ENCODE measurements at places on chromosomes 7 and 10. TPM values are rescaled to one million over a fixed set of nuclear protein-coding genes. Genes with fewer than 3 reads are reported as not detected.

DNA sequence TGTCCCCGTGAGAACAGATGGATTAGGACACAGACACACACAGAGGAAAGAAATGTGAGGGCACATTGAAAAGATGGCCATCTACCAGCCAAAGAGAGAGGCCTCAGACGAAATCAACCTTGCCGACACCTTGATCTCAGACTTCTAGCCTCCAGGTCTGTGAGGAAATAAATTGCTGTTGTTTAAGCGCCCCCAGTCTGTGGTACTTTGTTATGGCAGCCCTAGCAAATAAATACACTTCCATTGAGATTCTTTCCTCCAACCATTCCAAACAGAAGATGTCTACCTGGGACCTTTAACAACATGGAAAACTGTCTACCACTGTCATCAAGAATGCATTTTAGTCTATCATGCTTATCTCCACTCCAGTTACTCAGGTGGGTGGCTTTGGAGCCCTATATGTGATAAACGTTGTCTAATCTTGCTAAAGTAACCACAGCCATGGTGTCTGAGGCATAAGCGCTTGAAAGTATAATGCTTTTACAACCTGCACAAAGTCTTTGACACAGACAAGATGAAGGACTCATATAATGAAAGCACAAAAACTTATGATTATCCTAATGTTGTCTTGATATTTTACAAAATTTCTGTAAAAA lies 244.3 kb downstream of the MTERF1 start:
- DNase-seq: no peak

- DNase-seq: no peak
Observed at GRCh38 chr7:106070201-106070551, 41.9 kb downstream of the SYPL1 start.

DNA sequence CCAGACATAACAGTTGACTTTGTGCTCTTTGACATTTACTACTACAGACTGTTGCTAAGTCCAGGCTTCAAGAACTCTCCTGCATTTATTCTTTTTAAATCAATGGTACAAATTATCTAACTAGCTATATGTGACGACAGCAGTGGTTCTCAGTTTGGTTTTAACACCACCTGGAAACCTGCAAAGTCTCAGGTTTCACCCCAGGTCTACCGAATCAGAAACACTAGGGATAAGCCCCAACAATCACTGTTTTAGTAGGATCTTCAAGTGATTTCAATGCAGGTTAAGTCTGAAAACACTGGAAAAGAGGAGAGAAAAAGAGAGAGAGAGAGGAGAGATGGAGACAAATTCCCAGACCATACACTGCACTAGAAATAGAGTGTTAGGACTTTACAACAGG lies 519.0 kb downstream of the PCDH15 start:
- DNase-seq: no peak

- DNase-seq: peak; percentile 23
Observed at GRCh38 chr7:138980563-138981291, 462 bp downstream of the KIAA1549 start.

GRCh38 chr10:123550675-123551096 lies 115.5 kb upstream of the GPR26 start:
- no peak for DNase-seq

- no peak for DNase-seq
Observed at GRCh38 chr7:30846378-30846777, 65.3 kb upstream of the AQP1 start.

DNA sequence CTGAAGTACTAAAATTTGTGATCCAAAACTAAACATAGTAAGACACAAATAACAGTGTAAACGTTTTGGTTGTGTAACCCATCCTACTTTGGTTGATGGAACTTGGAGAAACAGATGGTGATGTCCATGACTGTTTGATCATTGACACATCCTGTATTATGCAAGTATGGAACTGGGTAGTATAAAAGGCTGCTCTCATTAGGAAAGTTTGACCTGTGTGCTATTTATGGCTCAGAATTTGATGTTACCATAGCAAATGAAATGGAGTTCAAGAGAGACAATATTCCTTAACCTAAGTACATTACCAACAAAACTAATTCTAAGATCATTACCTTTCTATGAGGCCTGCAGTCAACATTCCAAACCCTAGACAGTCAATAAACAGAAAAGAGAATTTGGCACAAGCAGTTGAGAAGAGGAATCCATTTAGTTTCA lies 39.9 kb downstream of the DKK1 start:
- DNase-seq: no peak

DNA sequence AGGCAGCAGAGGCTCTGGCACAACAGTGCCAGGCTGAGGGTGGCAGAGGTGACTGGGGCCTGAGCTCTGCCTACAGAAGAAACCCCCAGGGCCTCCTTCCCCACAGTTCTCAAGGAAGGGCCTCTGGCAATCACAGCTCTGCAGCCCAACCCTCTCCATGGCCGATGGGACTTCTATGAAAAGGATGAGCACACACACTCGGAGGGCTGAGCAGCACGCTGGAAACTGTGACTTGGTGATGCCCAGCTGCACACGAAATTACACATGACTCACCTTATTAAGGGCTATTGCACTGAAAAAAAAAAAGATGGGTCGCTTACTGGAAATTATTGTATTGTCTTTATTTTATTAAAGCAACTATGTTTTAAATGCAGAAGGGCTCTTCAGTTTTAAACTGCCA lies 42.9 kb upstream of the LRRC18 start:
- peak; percentile 19 for DNase-seq

DNA sequence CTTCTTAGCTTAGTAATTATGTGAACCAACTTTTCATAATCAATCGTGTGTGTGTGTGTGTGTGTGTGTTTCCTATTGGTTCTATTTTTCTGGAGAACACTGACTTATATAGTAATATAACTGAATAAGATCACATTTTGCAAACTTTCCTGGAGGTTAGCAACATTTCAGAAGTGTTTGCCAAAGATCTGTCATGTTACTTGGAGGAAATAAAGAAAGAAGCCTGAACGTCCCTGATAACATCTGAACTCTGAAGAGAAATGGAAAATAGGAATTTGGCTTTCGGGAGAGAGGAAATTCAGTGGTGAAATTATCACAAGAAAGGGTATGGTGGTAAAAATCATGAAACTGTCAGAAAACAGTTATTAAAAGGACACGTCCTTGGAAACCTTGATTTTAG lies 984.4 kb upstream of the AUTS2 start:
- DNase-seq: no peak

- DNase-seq: no peak
Observed at GRCh38 chr10:37067576-37067975, 57.8 kb upstream of the ANKRD30A start.

GRCh38 chr10:34719328-34719727 lies 95.8 kb downstream of the PARD3 start:
- DNase-seq: no peak

DNA sequence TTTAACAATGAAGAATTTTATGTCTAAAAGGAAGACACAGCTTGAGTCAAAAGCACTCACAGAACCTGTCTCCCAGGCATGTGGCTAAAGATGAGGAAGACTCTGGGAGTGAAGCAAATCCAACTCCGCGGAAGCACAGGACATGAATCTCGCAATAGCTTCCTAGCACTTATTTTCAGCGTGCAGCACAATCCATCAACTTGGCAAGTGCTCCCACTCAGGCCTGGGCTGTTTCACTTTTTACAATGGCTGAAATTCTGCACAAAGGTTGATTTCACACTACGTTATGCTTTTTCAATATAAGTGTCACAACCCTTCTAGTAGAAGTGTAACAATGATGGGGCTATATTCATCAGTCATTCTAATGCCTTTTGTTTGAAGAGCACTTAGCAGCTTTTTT lies 180.2 kb downstream of the XPNPEP1 start:
- DNase-seq: no peak

DNA sequence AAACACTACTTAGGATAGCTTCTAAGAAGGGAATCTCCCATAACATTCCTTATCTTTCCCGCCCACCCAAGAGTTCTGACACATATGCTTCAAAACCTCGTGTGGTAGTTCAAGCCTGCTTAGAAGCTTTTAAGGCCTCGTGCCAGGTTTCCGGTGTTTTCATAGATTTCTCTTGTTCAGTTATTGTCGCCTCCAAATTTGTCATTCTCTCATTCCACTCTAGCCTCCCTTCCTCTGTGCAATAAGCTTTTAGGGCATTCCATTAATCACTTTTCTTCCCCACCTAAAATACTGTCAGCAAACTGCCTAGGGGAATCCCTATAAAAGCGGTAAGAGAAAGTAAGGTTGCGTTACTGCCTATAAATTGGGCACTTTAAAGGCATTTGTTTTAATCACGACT lies 718 bp upstream of the BPGM start:
- DNase-seq: peak; percentile 12

DNA sequence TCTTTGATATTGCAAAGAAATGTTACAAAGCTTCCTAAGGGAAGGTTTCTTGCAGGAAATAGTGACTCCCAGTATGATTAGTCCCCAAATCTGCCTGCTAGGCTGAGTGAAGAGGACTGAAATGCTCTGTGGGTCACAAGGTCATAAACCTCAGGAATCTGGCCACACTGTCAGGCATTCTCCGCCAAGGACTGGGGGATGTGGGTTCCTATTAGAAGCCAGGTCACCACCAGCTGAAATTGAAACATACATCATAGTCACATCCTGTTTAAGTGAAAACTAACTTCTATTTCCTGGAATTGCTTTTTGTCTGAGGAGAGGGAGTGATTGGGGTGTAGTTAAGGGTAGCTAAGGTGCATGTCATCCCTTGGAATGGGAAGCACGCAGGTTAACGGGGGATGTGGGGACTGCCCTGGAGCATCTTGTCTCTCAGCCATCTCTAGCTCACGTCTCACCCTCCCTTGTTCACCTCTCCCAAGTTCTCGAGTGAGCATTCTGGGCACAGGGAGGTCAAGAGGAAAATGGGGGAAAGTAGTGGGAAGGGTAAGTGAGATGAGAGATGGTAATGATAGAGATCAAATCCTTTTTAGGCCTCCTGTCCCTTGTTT lies 12.0 kb upstream of the GSAP start:
- no peak for DNase-seq

STAMBPL1 gene
- 15.6 TPM for total RNA-seq

C7orf57 gene
- 0.26 TPM for total RNA-seq

GARIN1A gene
- not detected for total RNA-seq

TMEM273 gene
- total RNA-seq: 8.9 TPM

MSMB gene
- total RNA-seq: not detected

KLF14 gene
- not detected for total RNA-seq

DNA2 gene
- total RNA-seq: 6.1 TPM

GATA3 gene
- 1.7 TPM for total RNA-seq

ATRNL1 gene
- total RNA-seq: 137 TPM

ADIRF gene
- not detected for total RNA-seq
